ENCODE measurements at places on chromosomes 5 and 9.

DNA sequence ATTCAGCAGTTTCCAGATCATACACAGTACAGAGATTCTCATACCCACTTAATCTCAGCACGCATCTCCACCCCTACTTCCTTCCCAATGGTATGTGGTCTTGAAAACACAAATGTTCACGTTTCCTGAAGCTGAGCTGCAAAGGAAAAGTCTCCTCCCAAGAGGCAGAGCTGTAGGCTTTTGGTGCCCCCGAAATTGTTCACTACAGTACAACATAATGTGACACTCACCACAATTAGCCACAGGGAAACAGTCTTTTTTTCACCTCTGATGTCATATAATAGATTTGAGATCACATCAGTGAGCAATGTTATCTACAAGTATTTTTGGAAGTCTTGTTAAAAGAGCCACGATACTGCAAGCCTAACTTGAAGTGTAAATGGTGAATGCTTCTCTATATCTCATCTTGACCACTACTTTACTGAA lies 40.2 kb downstream of the NFIB start:
- no peak for DNase-seq

DNA sequence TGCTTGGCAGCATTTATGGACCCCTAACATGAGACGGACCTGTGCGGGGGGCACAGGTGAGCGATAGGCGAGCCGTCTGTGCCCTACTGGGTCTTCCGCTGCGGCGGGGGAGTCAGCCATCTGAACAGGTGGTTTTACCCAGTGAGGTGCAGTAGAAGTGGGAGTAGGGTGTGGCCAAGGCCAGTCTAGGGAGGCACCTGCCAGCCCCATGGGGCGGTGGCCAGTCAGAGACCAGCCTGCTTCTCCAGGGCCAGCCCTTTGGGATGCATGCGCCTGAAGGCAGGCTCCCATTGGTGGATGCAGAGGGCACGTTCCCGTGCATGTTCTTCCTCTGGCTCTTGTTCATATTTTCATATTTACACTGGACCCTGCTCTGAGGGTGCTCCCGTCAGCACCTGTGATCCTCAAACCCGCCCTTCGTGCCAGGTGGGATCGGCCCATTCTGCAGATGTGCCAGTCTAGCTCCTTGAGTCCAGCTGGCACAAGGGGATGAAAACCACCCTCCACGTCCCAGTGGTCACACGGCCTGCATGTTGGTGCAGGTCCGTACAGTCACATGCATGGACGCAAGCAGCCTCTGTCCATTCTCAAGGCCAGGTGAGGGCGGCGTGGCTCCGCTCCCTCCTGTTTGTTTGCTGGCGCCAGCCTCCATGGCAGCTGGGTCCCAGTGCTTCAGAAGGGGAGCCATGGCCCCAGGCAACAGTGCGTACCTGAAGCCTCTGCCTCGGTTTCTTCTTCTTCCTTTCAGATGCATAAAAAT lies 9.0 kb downstream of the COL5A1 start:
- DNase-seq: no peak

DNA sequence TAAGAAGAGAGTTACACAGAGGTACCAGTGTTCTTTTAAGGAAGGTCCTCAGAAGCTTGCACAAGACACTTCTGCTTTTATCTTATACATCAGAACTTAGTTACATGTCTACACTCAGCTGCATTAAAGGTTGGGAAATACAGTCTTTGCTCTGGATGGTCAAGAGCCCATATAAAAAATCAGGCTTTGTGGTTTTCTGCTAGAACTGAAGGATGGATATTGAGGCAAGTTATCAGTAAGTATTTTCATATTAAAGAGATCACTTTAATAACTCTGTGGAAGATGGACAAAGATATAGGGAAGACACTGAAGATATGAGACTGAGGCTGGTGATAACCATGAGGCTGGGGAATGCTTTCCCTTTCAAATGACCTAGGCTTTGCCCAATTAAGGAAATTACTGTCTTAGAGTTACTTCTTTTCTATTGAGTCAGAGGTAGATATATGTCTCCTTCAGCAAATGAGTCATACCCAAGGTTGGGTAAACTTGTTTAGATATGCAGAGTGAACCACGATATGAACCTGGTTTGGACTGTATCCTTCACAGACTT lies 87.0 kb upstream of the TNC start:
- DNase-seq: no peak

DNA sequence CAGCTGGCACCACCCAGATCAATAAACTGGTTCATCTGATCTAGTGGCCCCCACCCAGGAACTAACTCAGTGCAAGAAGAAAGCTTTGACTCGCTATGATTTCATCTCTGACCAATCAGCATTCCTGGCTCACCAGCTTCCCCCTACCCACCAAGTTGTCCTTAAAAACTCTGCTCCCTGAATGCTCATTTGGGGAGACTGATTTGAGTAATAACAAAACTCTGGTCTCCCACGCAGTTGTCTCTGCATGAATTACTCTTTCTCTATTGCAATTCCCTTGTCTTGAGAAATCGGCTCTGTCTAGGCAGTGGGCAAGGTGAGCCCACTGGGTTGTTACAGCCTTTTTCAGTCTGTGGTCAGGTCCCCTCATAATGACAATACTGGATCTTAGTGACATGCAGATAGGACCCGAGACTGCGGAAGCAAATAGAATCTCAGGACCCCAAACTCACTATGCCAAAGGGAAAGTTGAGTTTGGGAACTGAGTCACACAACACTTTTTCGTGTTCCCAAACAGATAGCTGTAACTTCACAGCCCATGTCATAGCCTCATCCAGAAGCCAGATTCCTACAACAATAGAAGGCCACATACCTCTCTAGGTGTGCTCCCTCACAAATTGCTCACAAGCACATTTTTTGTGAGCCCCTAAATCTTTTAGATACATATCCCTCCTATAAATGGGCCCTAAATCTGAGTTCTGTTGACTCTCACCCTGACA lies 175.2 kb upstream of the RAI14 start:
- DNase-seq: no peak

- DNase-seq: no peak
These were observed 203.4 kb downstream of the SYK start for GRCh38 chr9:91004992-91005391.

GRCh38 chr5:44332285-44332971 lies 56.8 kb downstream of the FGF10 start:
- no peak for DNase-seq

DNA sequence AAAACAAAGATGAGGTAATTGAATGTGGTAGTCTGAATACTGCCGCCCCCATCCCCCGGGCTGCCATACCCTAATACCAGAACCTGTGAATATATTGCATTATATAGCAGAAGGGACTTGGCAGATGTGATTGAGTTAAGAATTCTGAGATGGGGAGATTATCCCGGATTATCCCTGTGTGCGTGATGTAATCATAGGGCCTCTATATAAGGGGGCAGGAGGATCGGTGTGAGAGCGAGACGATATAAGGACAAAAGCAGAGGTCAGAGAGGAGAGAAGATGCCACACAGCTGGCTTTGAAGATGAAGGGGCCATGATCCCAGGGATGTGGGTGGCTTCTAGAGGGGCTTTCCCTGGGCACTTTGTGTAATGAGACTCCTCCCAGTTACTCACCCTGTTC lies 101.7 kb upstream of the TLE1 start:
- no peak for DNase-seq

DNA sequence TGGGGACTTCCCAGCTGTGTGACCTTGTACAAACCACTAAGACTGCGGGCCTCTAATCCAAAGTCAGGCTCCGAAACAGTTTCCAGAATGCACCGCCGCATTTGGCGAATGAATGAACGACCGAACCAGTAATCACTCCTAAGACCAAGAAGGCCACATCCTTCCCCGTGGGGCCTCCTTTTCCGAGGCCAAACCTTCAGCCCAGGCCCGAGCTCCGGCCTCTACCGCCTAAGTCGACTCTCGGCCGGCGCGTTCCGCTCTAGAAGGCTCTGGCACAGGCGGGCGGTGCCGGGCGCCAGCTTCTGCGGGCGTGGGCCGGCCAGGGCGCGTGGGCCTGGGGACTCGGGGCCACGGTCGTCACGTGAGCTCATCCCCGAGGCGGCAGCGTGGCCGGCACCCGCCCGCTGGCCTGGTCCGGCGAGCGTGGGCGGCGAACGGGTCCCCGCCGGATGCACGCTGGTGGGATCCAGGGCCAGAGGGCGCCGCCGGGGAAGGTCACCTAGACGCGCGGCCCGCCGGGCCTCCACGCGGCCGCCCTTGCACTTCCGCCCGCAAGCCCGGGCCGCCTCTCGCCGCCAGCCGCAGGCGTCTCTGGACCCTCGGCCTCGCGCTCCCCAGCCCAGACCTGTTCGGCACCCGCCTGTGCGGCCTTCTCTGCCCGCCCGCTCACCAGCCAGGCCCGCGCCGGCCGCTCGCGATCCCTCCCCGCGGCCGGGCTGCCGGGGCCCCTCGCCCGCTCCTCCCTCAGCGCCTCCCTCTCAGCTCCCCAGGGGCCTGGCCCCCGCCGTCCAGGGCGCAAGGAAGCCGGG lies 754 bp downstream of the VDAC1 start:
- DNase-seq: peak; percentile 47

DNA sequence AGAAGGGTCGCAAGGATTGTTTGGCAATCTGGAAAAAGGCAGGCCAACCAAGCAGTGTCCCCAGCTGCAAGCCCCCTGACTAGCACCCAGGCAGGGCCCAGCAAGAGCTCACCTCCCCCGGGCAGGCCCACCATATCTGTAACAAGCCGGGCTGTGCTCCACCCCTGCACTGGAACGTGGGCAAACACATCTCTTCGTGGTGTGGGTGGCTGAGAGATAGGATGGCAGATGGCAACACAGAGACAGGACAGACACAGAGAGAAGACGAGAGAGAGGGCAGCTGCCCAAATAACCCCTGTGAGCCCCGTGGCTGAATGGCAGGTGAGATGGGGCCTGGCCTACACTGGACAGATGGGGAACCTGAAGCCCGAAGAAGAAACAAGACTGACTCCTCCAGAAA lies 9.4 kb downstream of the BBLN start:
- DNase-seq: no peak

DNA sequence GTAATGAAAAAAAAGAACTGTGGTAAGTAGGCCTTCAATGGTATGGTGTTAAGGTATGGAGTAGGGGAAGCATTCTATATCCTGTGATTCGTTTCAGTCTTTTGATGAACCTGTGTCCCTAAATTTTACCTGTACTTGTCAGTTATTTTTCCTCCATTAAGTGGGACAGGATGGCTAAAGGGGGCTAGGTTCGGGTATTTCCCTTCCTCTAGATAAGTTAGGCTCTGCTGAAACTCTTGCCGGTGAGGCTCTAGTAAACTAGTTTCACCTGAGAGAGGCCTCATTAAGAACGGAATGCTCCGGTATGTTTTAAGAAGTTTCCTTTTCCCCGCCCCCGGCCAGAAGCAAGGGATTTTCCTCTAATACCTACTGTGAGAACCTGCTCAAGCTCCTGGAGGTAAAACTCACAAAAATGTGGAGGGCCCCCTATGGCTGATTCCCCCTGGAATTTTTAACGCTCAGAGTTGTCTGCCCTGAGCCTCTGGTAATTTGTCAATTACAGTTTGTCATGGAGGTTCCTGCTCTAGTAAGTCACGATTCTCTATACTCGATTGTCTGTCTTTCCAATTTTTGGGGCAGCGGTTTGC lies 87.7 kb downstream of the MACIR start:
- no peak for DNase-seq

DNA sequence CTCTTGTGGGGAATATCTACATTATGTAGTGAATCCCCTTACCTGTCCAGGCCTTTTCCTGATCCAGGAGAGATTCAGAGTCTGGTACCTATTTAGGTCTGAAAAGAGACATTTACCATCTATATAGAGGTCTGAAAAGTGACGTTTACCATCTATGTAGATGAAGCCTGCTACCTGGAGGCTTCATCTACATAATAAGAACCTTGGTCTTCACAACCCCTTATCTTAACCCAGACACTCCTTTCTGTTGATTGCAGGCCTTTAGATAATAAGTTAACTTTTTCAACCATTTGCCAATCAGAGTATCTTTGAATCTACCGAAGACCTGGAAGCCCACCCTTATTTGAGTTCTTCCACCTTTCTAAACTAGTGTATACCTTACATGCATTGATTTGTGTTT lies 113.0 kb upstream of the DMRT1 start:
- no peak for DNase-seq

GRCh38 chr9:69195668-69196067 lies 21.6 kb downstream of the TJP2 start:
- peak; percentile 22 for DNase-seq

DNA sequence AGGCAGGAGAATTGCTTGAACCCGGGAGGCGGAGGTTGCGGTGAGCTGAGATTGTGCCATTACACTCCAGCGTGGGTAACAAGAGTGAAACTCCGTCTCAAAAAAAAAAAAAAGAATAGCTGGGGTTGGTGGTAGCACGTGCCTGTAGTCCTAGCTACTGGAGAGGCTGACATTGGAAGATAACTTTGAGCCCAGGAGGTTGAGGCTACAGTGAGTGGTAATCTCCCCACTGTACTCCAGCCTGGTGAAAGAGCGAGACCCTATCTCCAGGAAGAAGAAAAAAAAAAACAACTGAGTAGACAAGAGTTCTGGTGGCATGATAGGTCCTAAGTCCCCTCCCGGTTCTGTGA lies 26.3 kb downstream of the GOLGA2 start:
- DNase-seq: no peak

DNA sequence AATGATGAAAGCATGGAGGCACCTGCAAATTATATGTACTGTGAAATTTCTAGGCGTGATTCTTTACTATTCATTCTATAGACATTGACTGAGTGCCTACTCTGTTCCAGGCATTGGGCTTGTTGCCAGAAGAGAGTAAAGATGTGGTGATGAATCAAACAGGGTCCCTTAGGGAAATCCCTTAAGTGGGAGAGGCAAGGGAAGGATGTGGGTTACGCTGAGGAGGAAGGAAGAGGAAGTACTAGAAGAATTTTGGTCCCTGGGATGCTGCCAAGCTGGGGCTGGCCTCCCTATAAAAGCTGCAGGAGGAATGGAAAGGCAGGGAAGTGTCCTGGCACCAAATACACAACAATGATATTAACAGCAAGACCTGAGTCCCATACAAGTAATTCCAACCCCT lies 76.7 kb upstream of the SPOCK1 start:
- no peak for DNase-seq

DNA sequence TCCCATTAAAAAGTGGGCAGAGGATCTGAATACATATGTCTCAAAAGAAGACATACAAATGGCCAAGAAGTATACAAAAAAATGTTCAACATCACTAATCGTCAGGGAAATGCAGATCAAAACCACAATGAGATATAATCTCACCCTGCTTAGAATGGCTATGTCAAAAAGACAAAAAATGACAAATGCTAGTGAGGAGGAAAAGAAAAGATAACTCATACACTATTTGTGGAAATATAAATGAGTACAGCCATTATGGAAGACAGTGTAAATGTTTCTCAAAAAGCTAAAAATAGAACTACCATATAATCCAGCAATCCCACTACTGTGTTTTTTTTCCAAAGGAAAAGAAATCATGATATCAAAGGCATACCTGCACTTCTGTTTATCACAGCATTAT lies 450.7 kb downstream of the EFNA5 start:
- no peak for DNase-seq

All from anterior cingulate cortex (tissue), 58 donors.